NCI-H1930 (cell line): ENCODE measurements at places on chromosomes 5 and 9.

DNA sequence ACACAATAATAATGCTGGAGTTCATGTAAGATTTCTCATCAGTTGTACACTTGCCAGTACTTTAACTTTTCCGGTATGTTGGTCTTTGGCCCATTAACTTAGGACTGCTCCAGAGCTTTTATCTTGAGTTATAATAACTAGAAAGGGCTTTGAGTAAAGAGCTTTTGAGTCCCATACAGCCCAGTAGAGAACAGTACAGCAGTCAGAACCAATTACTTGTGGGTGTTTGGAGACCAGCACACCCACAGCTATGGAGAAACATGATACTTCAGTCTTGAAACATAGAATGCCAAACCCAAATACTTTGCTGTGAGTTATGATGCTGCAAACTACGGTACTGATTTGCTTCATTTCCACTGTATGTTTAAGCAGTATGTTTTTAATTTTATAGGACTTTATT is 374.3 kb downstream of the CCDC171 start:
- DNase-seq = no peak

DNA sequence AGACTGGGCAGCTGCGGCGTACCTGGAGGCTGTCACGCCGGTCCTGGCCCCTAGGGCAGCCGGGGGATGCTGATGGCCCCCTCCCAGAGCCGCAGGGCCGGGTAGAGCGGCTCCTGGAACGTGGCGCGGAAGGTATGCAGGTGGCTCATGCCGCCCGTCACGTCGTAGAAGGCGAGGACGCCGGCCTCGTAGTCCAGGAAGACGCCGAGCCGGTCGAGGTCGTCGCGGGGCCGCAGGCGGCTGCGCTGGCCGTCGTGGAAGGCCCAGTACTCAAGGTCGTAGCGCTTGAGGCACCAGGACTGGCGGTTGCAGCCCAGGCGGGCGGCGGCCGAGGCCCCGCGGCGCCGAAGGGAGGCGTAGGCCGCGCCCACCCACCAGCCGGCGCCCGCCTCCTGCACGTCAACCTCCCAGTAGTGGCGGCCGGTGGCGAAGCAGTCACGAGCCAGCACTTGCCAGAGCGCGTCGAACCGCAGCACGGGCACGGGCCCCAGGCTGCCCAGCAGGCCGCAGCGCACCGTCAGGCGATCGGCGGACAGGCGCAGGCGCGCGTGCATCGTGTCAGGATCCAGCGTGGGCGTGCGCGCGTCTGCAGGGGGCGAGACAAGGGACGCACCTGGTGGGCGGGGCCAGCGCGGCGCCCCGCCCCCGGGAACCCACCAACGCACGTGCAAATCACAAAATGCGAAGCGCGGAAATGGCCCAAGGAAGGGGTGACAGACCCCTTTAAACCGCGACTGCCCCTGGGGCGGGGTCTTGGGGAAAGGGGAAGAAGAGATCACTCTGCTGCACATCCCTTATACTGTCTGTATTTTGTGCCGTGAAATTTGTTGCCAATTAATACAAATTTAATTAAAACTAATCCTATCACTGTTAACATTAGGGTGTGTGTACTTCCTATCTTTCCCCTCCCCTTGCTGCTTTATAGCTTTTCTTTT is 31.2 kb downstream of the NANS start:
- no peak for DNase-seq

GRCh38 chr5:158976035-158976434 is 123.7 kb downstream of the EBF1 start:
- no peak for DNase-seq

DNA sequence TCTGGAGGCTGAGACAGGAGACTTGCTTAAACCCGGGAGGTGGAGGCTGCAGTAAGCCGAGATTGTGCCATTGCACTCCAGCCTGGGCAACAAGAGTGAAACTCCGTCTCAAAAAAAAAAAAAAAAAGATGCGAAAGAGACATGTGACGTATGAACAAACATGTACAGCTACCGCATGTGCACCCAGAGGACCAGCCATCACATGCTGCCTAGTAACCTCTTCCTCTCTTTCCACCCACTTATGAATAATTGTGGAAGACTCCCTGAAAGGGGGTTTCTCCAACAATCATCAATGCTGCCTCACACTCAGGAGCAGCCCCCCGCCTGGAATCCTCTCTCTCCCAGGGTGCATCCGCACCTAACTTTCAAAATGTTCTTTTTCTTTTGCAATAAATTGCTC is 2.2 kb downstream of the SARDH start:
- no peak for DNase-seq

GRCh38 chr9:128911529-128912035 is 9.2 kb upstream of the PHYHD1 start:
- no peak for DNase-seq

DNA sequence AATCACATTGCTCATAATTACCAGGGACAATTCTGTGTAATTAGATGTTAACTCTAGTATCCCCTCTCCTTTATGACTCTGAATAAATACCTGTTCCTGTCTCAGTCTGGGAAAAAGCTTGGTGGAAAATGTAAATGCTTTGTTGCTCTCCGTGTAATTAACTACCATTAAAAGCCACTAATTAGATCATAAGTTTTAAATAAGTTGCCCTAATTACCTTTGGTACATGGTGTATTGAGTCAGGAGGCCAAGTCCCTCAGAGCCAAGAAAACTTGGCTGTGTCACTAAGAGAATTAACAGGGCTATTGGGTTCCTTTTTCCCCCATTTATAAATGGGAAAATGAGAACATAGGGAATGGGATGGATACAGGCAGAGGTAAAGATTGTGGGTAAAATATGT is 617.6 kb downstream of the TLR4 start:
- no peak for DNase-seq

DNA sequence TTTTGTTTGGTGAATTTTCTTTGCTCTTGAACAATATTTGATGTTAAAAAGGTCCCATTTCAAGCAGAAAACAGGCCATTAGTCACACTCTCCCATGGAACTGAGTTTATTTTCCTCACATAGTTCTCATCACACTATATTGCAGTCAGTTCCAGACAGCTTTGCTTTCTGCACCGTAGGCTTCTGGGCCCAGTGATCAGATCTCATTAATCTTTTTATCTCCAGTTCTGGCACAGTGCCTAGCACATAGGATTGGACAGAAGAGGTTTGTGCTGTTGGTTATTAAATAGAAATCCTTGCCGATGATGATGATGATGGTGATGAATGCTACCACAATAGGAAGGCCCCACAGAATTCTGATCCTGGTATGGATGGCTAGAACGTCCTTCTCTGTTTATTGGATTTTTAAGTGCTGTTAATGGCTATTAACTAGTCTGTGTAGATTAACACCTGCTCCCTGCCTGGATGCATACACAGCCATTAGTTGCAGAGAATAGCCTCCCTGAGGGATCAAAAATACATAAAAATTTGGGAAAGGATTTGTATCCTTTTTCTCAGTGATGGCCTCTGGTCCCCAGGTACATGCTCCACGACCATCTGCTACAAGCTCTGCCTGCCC is 52.0 kb upstream of the NTRK2 start:
- DNase-seq = no peak

DNA sequence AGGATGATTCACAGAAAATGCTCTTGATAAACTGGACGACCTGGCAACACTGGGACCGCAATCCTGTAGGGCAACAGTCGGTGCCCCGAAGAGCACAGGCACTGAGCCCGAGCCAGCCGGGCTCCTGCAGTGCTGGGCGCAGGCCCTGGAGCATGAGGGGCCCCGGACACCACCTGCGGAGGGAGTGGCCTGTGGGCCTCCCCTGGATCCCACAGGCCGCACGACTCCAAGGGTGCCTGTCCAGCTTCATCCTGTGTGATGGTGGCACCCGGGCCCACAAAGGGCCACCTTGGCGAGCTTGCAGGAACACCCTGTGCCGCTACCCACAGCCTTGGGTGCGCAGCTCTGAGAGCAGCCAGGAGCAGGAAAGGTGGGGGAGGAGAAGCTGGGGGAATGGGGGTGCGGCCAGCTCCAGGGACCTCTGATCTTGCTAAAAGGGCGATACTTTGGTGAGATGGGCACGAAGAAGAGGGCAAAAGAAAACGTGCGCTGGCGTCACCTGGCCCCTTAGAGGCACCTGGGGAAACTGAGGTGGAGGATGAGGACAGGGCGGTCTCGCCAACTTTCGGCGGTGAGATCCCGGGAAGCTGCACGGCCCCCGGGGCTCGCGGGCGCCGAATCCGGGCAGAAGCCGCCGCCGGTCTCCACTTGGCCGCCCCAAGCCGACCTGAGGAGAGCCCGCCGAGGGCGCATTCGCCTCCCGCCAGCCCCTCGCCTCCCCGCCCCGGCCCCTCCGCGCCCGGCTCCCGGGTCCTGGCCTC is 722 bp downstream of the TBC1D9B start:
- DNase-seq = no peak

- DNase-seq = no peak
Measured at GRCh38 chr5:119031905-119032304, 39.0 kb upstream of the DMXL1 start.

DNA sequence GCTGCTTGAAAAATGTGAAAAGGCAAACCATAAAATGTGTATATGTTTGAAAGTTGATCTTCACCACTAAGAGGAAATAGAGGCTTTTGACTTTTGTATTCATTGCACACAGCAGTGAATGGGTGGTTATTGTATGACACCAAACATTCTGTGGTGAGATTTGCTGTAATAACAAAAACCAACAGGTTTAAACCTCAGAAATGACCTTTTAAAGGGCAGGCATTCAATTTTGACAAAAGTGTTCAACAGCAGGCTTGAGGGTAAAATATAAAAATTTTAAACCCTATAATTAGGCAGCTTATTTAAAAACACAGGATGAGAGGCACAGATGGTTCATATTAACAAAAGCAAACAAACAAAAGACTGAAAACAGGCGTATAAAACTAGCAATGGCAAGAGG is 128.1 kb upstream of the NUDT12 start:
- no peak for DNase-seq

DNA sequence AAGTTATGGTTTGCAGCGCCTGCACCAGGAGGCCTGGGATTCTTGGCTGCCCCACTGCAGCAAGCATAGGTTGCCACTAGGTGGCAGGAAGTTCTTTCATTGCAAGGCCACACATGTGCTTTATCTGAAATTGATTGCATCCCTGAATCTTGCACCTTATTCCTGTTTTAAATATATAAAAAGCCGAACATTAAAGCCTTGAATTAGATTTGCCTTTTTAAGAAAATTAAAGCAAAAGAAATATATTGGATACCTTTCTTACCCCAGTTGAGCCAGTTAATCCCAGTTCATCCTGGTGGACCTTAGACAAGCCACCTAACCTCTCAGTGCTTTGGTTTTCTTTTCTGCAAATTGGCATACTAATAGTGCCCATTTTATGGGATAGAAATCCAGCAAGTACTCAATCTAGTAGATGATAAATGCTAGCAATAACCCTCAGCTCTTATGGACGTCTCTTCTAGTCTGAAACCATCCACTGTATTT is 6.3 kb upstream of the TRMT10B start:
- peak; percentile 48 for DNase-seq

DNA sequence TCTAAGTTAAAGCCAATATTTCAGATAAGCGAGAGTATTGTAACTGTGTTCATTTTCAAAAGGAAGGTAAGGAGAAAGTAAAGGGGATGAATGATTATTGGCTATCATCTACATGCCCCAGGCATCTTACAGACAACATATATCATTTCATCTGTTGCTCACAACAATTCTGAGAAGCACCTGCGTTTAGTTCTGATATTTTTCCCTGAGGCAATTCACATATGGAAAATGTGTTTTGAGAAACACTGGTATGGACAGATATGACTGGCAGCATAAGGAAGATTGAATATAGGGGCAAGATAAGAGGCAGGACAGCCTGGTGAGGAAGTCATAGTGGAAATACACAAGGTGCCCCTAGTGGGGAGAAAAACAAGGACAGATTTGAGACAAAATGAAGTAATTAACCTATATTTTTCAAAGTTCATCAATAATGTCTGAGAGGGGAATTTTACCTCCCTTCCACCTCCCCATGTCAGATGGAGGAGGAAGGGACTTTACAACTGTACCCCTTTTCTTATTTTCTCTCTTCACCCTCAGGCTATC is 87.7 kb upstream of the TRIM32 start:
- DNase-seq = no peak

GRCh38 chr5:58967597-58968281 is 384.9 kb downstream of the RAB3C start:
- DNase-seq = no peak

GRCh38 chr5:72752909-72753308 is 63.6 kb upstream of the TNPO1 start:
- no peak for DNase-seq

DNA sequence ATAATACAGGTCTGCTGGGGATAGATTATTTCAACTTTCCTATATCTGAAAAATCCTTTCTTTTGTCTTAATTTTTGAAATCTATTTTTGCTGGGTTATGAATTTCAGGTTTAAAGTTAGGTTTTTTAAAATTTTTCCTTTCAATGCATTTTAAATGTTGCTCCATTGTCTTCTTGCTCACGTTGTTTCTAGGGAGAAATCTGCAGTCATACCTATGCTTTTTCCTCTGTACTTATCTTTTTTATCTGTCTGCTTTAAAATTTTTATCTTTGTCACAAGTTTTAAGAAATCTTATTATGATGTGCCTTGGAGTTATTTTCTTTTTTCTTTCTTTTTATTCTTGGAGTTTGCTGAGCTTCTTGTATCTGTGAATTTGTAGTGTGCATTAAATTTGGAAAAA is 412.0 kb upstream of the KIF2A start:
- DNase-seq = no peak

DNA sequence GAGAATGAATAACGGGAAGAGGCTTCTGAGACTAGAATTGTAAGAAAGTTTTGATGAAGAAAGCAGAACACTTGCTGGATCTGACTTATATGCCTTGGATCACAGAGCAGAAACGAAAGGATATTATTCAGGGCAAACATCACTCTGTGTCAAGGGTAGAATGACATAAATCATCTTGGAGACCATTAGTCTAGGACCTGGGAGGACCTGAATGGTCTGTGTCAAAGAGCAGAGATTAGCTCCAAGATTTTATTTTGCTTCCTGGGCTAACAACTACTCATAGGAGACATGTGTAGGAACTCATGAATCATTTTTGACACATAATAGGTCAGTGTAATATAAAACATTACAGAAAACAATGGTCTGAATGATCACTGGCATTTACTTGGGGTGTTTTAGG is 417.9 kb downstream of the SLCO4C1 start:
- DNase-seq = no peak
